ENCODE measurements at places on chromosomes 13 and 19.

- DNase-seq, result no peak
Measured at GRCh38 chr19:38093154-38093553, 130.9 kb downstream of the DPF1 start.

DNA sequence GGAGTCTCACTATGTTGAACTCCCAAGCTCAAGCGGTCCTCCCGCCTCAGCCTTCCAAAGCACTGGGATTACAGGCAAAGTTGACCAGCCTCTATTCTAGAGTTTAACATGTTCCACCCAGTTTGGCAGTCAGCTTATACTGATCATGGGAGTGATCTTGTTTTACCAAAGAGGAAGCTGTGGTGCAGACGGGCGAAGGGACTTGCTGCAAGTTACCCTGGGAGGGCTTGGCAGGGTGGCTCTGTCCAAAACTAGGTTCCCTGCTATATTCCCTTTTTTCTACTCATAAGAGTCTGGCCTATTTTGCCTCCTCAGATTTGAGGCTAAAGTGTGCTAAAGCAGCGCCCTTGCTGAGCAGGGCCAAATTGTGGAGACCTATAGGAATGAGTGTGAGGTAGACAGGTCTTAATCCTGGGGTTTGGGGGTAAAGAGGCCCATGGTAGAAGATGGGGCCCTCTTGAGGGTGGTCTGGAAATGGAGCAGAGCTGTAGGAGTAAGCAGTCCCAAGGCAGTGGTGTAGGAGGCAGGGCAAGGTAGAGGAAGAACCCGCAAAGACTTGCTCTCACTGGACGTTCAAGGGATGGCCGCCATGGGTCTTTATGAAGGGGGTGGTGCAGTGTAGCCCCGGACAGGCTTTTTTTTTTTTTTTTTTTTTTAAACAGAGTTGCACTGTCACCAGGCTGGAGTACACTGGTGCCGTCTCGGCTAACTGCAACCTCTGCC, 3.3 kb downstream of the RPS19 start:
- DNase-seq, result no peak

DNA sequence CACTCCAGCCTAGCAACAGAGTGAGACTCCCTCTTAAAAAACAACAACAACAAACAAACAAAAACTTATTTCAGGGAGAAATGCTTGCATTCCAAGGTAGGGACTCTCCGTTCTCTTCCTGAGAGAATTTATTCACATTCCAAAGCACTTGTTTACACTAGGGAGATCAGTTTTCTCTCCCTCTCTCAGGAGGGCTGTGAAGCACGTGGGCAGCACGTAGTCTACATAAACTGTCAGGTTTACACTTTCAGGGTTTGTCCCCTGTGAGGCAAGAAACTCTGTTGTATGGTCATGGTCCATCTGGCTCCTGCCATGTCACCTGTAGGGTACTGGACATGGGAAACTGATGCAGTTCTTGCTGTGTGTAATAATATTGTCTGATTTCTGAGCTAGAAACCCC, 31.6 kb downstream of the WDR87 start:
- DNase-seq, result no peak

DNA sequence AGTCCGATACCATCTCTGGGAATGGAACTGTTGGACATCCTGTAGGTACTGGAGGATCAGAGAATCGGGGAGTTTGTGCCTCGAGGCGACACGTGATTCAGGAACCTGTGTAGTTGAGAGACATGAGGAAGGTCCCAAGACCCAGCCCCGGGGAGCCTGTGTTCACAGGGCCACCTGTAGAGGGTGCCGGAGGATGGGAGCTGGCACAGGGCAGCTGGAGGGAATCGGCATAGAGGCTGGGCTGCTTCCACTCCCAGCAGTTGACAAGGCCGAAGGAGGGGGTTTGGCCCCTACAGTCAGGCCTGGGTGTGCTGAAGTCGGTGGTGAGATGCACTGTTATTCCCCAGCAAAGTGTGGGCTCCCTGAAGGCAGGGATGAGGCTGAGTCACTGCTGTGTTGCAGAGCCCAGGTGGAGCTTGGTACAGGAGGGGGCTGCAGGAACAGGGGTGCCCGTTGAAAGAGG, 2.5 kb upstream of the ISYNA1 start:
- DNase-seq, result no peak

DNA sequence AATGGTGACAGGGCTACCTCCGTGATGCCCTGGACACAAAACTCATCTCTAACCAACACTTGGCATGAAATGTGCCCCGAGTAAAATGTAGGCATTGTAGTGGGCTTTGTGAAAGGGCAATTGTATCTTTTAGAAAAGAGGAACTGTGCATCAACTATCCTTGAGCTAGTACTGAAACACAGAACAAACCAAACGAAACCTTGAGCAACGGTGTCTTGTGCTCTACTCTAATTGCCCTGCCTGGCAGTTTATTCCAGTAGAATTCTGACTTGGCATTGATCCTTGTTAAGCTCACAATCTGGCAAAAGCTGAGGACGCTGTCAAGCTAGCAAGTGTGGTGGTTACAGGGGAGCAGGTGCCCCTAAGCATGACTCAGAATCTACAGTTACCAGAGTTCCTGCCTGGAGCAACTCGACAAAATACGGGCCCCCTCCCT, 707.1 kb upstream of the SPRY2 start:
- no peak for DNase-seq

- peak; percentile 62 for DNase-seq
Measured at GRCh38 chr13:99310382-99311031, 3.3 kb upstream of the GPR183 start.

DNA sequence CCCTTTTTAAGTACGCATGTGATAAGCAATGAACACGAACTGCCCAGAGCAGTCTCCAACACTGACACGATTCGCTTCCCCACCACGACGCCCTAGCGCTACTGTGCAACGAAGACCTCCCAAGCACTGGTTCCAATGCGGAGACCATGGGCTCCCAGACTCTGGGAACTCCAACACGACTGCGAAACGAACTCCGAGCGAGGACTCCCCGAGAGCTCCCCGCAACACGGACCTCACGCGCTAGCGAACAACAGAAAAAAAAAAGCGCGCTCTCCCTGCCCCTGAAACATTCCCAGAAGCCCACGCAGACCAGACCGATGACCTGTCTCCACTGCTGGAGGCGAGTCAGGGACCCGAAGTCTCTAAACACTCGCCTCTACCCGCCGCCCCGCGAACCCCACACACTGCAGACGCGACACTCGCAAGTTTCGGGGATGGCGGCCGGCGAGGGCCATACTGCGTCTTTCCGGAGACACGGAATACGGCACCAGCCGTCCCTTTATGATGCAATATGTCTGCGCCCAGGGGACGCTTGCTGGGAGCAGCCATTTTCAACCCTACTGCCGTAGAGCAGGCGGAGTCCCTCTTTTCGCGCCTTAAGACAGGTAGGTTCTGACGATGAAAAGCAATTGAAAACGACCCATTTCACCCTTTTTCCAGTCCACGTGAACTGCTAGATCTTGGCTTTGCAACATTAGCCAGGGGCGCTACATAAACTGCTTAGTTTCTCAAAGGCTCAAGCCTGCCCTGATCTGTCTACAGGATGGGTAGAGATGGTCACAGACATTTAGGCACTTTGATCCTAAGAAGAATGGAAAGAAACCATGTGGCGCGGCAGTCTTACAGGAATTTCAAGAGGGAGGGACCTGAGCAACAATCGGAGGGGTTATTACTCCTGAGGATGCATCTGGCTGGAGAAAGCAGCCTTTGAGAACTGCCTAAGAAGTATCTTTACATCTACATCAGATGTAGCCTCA, at the start of gene ZNF577:
TSS of gene ZNF577 (minus strand) at position 430 of the 977 bp plus-strand sequence. CDS start 7,569 bp downstream, outside the sequence.
- DNase-seq, result peak; percentile 84

DNA sequence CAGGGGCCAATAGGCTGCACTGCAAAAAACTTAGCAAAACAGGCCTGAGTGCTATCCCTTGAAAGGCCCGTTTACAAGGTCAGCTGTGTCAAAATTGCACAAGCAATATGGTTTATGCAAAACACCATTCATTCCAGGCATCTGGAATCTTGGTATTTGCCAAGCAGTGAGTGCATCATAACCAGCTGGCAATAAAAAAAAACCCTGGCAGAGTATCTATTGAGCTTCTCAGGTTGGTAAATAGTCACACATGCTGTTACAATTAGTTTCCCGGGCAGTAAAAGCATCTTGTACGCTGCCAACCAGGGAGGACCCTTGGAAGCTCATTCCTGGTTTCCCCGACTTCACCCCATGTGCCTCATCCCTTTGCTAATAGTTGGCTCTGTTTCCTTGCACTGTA, 21.3 kb downstream of the ZNF77 start:
- peak; percentile 82 for DNase-seq

- no peak for DNase-seq
Measured at GRCh38 chr13:51786425-51787265, 17.3 kb downstream of the DHRS12 start.

- no peak for DNase-seq
Measured at GRCh38 chr13:98162935-98163334, 14.1 kb downstream of the RNF113B start.

DNA sequence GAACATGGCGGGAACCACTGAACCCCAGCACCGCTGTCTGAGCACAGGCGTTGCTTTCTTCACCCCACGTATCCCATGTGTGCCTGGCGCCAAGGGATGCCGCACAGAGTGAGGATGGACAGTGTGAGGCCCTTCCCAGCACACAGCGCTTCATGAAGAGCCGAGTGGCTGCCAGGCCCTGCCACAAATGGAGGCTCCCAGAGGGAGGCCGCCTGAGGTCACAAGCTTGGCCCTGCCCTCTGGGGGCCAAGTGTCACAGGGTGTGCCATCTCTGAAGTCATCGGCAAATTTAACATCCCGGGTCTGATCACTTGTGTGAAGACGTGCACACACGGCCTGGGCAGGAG, 24.4 kb downstream of the MPND start:
- no peak for DNase-seq

Measured in GM04504 (cell line).